Osteocyte (in vitro differentiated cells): ENCODE measurements at places on chromosomes 3 and 15.

- DNase-seq, result no peak
Observed at GRCh38 chr3:120370463-120370862, 21.3 kb upstream of the LRRC58 start.

DNA sequence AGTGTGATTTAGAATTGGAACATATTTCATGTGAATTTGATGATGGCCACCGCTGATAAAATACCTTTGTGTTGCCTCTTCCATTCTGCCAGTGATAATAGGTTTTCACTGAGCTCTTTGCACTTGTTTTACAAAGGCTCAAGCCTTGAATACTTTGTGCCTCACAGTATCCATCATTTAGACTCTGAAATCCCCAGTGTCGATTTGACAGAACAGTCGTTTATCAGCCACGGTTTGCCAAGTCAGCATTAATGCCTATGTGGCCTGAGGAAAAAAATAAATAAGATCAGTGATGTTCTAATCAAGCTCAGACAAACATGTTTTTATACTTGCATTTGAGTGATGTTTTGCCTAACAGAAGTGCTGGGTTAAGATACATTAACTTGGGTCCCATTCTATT, 399.1 kb downstream of the RBMS3 start:
- no peak for DNase-seq

DNA sequence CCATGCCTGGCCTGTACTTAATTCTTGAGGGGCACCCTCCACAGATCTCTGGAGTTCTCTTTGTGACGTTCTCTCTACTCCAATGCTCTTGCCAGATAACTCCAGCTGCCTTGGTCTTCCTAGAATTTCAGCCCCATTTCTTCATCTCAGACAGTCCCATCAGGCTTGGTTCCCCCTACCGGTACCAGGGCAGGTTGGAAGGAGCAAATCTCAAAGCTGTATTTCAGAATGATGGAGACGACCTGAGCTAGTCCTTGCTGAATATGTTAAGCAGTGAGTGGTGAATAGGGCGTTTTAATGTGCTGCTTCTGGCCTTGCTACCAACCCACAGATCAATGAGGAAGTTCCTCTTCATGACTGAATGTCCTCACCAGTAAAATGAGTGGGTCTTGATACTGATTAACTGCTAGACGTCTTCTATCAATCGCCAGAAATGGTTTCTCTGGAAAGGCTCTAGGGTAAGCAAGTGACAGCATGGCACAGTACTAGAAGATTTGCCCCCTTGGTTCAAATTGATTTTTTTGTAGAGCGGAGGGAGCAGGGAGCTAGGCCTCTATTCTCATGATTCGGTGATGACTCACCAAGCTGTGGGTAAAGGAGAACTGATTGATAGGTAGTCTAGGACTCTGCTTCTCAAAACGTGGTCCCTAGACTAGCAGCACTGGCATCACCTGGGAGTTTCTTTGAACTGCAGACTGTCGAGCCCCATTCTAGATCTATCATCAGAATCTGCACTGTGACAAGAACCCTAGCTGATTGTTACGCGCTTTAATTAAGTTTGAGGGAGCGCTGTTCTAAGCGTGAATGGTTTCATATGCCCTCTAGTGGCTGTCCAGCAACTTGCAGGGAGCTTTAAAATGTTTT, 67.8 kb downstream of the UBP1 start:
- no peak for DNase-seq

DNA sequence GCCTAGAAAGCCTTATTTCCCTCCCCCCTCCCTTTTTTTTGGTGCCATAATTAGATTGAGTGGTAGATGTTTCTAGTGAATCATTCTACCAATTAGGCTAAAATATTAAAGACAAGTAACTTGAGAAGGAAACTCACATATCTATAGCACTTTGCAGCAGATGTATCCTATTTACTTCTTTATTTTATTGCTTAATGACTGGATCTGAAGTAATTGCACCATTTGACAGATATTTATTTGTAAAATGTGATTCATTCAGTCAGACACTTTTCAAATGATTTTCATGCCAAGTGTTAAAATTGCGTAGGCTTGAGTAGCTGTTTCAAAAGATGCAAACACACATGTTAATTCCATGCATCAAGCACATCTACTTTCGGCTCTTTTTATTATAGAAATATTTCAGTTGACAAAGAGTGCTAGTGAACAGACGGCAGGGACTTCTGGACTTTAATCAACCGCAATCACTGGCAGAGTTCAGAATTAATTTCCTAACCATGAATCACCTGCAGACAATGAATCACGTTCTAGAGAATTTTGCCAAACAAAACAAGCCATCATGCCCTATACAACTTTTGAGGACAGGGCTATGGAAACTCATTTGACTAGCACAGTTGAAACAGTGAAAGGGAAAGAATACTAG, 636.8 kb downstream of the MECOM start:
- DNase-seq, result no peak

GRCh38 chr3:8205881-8206280, 295.7 kb upstream of the LMCD1 start:
- no peak for DNase-seq

DNA sequence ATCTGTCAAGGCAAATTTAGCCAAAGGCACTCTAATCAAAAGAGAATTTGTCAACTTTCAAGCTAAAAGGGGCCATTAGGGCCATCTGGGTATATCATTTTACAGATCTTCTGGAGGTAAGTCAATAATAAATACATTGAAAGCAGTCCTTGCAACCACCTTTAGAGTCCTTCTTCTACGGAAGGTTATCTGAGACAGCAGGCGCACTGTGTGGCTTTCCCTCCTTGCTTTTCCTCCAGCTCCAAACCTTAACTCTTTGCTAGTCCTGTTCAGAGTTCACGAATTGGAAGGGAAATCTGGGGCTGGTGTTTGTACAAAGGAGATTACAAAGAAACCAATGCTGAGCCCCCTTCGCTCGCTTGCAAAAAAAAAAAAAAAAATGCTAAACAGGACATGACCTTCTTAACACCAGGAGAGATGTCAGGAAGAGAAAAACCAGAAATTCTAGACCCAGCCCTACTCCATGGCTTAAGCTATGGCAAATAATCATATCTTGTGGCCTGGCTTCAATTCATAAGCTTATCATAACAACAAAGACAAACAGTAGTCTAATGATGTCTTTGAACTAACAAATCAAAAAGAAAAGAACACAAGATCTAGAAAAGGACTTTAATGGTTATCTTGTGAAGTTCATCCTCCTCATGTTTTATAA, 215.7 kb downstream of the STT3B start:
- no peak for DNase-seq

- no peak for DNase-seq
Observed at GRCh38 chr3:108324177-108324576, 27.8 kb downstream of the HHLA2 start.
